ENCODE measurements at places on chromosomes 4 and X.

- DNase-seq = no peak
Observed at GRCh38 chrX:17596546-17597205, 140.6 kb upstream of the SCML1 start.

- no peak for DNase-seq
Observed at GRCh38 chr4:125703443-125703842, 388.7 kb downstream of the FAT4 start.

DNA sequence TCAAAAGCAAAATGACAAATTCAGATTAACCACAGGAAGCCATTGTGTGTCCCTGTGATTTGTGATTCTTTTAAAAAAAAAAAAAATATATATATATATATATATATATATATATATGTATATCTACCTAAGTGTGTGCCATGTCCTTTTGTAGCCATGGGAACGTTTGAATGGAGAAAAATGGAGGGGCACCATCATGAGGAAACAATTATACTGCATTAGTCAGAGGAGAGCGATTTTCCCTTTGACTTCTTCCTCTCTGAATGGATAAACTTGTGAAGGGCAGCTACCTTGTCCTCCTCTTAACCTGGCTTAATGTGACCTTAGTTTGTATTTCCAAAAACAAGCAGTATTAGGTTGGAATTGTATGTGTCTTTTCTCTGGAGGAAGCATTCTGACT, 23.3 kb upstream of the CBLL2 start:
- no peak for DNase-seq

- DNase-seq = no peak
Observed at GRCh38 chr4:52103319-52103718, 52.2 kb downstream of the SPATA18 start.

- DNase-seq = no peak
Observed at GRCh38 chr4:38455092-38455862, 208.7 kb upstream of the KLF3 start.

- DNase-seq = no peak
Observed at GRCh38 chr4:145453163-145453520, 28.5 kb upstream of the SMAD1 start.

DNA sequence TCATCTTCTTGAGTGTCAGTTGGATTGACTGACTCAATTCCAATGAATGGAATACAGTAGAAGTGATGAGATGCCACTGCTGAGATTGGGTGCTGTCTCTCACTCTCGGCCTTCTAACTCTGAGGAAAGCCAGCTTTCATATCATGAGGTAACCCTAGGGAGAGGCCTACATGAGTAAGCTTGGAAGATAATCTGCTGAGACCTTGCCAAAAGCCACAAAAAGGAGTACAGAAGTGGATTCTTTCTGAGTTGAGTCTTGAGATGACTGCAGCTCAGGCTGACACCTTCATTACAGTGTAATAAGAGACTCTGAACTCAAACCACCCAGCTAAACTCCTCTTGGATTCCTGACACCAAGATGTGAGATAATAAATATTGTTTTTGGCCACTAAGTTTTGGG, 537.4 kb upstream of the MAGEB18 start:
- DNase-seq = no peak

DNA sequence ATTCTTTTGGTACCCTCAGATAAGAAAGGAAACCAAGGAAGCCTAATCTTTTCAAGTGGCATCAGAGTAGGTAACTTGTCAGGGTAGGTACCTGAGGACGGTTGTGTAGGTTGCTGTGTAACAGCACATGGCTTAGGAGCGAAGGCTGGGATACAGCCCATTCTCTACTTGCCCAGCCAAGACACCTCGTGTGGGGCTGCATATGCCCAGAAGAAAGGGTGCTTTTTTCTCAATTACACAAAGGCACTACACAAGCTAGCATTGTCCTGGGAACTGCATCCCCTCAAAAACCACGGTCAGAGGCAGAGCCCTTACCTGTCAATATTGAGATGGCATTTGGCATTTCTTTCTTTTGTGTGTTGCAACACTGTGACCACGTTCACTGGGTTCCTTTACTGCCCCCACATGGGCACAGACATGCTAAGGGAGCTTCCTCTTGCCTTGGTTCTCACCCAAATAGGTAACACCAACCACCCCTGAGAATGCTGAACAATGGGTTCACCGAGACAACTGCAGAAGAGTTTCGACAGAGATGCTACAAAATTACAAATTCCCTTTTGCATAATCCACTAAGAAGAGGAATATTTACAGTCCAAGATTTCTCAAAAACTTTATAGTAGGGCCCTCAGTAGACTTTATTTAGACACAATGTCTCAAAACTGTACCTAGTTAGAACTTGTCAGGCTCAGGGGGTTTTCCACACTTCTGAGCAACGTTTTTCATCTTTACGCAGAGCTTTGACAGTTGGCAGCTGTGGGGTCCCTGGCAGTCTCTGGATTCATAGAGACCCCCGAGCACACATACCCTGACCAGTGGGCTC, 35.8 kb upstream of the TNIP3 start:
- DNase-seq = no peak

DNA sequence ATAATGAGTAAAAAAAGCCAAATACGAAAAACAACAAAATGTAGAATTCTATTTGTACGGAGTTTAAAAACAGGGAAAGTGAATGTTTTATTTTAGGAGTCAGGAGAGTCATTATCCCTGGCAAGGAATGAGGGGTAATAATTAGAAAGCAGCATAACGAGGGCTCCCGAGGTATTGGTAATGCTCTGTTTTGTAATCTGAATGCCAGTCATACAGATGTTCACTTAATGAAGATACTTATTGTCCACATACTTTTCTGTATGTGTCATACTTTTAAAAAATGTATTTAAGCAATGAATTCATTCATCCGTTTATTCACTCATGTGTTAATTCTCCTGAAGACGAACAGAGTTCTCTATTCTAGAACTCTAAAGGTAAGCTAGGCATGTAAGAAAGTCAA, 87.8 kb upstream of the BMP2K start:
- DNase-seq = no peak

- DNase-seq = no peak
Observed at GRCh38 chr4:177582992-177583391, 140.8 kb upstream of the AGA start.

GRCh38 chr4:41427306-41427882, 110.6 kb upstream of the LIMCH1 start:
- DNase-seq = no peak

DNA sequence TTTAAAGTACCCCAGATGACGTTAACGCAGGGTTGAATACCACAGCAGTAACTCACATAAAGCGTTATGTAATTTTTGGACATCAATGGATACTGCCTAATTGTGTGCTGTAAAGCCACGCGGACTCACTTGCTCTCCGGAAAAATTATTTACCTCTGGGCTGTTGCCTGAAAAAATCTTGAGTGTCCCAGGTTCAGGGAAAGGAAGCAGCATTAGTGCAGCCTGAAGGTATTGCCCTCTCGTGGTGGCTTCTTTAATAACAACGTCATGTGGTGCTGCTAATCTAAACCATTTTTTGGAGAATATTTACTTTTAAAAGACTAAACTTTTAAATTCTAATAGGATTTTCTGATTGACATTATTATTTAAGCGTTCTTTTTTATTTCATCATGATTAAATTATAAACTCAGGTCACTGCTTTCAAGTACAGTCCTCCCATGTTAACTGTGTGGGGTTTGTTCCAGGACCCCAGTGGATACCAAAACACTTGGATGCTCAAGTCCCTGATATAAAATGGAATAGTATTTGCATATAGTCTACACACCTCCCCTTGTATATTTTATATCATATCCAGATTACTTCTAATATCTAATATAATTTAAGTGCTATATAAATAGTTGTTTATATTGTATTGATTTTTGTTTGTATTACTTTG, 384.8 kb downstream of the FAM133A start:
- no peak for DNase-seq

- DNase-seq = no peak
Observed at GRCh38 chr4:169030562-169030982, 20.5 kb upstream of the CBR4 start.

GRCh38 chr4:112853662-112854256, 195.7 kb upstream of the ANK2 start:
- no peak for DNase-seq

DNA sequence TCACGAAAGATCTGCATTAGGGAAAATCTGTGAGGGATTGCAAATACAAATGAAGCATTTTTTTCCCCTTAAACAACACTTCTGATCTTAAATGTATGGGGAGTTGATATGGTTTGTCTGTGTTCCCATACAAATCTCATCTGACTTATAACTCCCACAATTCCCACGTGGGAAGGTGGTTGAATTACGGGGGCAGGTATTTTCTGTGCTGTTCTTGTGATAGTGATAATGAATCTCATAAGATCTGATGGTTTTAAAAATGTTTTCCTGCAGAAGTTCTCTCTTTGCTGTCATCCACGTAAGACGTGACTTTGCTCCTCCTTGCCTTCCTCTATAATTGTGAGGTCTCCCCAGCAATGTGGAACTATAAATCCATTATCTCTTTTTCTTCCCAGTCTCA, 107.4 kb upstream of the KCNIP4 start:
- DNase-seq = no peak

DNA sequence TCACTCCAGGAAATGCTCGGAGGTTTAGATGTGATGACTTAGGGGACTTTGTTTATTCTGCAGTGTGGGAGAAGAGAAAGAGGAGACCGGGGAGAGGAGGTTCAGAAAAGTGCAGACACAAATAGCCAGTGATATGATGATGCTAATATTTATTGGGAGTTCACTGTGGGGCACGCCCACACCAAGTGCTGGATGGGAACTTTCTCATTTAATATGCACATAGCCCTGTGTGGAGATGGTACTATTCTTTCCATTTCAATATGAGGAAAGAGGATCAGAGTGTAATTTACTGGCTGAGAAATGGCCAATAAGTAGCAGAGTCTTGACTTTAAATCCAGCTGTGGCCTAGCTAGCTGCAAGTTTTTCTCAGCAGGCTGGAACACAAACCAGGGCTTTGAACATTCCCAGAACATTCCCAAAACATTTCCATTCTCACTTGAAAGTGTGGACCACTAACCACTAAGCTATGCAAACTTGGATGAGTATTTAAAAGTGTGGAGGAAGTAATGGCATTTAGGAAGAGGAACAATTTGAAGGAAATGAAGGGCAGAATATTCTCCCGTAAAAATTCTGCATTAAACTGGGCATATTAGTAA, 231.7 kb downstream of the HS3ST1 start:
- DNase-seq = no peak

DNA sequence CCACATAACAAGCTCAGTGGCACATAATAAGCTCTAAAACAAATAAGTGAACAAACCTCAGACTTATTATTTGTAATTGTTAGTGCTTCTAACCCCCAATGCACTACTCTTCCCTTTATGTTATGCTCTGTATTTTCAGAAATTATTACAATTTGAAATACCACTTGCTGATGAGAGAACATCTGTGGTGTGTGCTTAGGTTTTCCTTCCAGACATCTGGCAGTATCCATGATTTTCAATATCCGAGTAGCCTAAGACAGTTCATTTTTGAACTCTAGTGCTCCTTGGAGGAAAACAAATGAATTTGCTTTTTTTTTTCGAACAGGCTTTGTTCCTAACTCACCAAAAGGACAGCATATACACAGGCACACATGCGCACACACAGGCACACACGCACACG, 278.7 kb upstream of the CLNK start:
- DNase-seq = no peak

DNA sequence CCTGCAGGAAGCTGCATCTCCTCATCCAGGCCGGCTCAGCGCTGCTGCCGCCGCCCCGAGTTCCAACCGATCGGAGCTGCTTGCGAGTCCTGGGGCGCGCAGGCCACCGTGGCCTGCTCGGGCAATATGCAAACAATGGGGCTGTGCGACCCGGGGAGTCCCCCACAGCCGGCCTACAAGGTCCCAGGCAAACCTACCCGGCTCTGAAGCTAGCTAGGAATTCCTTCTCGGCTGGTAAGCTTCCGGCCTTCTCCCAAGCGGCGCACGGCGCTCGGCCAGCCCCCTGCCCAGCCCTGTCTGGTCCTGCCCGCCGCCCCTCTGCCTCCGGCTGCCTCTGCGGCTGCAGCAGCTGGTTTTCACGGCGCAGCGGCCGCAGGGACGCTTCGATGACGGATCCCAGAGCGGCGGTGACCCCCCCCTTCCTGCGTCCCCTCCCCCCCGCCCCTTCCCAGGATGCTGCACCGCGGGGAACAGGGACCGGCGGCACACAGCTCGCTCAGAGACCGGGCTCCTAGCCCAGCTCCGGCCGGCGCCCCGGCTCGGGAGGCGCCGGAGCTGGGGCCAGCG, 59.4 kb downstream of the TSC22D3 start:
- DNase-seq = no peak

- no peak for DNase-seq
Observed at GRCh38 chr4:74969507-74970474, 36.9 kb downstream of the PARM1 start.

DNA sequence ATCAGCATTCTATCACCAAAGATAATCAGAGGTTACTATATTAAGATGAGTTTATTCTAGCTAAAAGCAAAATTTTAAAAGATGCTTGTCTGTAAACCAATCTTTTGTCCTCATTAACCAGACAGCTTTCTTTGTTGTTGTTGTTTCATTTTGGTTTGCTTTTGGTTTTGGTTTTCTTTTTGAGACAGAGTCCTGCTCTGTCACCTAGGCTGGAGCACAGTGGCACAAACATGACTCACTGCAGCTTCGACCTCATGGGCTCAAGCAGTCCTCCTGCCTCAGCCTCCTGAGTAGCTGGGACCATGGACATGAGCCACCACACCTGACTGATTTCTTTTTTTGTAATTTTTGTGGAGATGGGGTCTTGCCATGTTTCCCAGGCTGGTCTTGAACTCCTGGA, 102.9 kb downstream of the COX18 start:
- DNase-seq = no peak

DNA sequence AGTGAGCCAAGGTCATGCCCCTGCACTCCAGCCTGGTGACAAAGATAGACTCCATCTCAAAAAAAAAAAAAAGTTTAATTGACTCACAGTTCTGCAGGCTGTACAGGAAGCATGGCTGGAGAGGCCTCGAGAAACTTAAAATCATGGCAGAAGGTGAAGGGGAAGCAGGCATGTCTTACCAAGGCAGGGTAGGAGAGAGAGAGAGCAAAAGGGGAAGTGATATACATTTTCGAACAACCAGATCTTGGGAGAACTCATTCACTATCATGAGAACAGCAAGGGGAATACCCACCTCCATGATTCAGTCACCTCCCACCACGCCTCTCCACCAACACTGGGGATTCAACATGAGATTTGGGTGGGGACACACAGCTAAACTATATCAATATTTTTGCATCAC, 315.2 kb upstream of the HTR2C start:
- DNase-seq = no peak

- peak; percentile 6 for DNase-seq
Observed at GRCh38 chr4:102868153-102868780, 525 bp upstream of the CISD2 start.
